ENCODE measurements at places on chromosomes 3 and 15.

DNA sequence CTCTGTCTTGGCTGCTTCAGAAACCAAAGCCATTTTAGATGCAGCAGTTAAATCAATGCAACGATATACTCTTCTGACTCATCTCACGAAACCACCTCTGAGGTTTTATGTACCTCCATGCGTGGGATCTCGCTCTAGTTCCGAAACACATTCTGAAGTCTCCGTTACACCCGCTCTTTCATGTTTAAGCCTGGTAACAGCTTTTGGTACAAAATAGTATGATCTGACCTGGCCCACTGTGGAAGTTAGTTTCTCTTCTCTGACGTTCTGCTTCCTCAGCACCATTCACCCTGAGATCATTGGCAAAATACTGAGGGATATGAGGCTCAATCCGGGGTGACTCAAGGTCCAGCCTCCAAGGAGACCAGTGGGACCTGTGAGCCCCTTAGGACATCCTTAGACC lies 121.9 kb downstream of the TMEM266 start:
- DNase-seq: no peak

DNA sequence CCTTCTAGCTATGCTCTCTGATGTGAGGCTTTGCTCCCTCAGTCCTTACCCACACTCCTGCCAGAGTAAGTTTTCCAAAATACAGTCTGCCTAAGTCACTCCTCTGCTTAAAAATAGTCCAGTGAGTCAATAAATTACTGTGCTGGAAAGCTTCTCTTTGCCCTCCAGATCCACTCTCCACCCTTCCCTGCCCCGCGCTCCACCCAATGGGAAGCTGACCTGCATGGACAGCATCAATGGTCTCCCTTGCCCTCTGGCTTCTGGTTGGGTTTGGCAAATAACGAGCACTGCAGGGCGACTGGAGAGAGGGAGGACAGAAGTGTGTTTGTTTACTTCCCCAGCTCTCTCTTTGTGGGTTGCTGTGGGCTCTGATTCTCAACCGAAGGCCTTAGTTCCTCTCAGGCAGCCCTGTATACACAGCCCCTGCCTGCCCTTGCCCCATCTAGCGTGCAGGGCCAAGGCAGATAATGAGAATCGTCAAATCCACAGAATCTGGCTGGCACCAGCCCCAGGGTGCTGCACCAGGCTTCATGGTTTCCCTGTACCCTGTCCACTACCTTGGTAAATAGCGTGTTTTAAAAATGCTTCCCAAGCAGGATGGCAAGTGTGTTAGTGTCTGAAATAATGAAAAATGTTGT lies 110.4 kb downstream of the ADAMTSL3 start:
- no peak for DNase-seq

DNA sequence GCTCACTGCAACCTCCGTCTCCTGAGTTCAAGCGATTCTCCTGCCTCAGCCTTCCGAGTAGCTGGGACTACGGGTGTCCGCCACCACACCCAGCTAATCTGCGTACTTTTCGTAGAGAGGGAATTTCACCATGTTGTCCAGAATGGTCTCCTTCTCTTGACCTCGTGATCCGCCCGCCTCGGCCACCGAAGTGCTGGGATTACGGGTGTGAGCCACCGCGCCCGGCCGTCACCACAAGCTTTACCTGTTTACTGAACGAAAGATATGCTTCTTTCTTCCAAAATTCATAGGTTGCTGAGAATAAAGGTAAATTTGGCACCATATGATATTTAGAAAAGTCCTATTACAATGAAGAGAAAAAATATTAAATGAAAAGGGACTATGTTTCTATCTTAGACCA lies 333.5 kb upstream of the EPHA6 start:
- DNase-seq: no peak

DNA sequence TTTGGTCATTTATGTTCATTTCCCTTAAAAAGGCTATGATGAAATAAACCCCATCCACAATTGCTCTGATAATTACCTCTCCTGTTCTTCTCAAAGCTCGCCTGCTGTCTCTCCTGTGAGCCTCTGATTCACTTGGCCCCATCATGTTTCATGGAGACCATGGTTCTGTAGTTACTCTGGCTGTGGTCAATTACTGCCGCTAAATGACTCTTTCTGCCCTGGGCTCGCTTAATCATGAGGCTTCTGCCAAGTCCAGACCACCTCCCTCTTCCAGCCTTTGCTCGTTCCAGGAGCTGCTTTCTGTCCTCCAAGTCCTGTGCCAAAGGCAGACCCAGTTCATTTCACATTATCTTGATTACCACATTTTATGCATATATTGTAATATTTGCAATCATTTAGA lies 91.9 kb downstream of the THSD4 start:
- no peak for DNase-seq

- DNase-seq: peak; percentile 72
These were observed 749.1 kb downstream of the ROBO1 start for GRCh38 chr3:79018671-79019136.

DNA sequence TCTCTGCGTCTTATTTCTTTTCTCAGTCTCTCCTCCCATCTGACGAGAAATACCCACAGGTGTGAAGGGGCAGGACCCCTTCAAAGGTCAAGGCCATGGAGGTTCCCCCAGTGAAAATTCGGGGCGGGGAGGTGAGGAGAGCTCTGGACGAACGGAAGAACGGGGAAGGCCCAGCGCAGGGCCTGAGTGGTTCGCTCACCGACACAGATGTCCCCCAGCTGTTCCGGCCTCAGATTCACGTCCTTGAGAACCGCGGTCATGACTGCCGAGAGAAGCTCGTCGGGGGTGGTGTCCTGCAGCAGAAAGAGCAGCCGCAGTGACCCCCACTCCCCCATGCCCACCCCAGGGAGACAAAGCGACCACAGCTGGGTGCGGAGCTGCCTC lies 542 bp downstream of the ACAA1 start:
- DNase-seq: peak; percentile 54

GRCh38 chr15:89874926-89875564 lies 18.7 kb downstream of the AP3S2 start:
- peak; percentile 81 for DNase-seq

GRCh38 chr15:90650117-90650955 lies 66.8 kb upstream of the BLM start:
- DNase-seq: peak; percentile 43

DNA sequence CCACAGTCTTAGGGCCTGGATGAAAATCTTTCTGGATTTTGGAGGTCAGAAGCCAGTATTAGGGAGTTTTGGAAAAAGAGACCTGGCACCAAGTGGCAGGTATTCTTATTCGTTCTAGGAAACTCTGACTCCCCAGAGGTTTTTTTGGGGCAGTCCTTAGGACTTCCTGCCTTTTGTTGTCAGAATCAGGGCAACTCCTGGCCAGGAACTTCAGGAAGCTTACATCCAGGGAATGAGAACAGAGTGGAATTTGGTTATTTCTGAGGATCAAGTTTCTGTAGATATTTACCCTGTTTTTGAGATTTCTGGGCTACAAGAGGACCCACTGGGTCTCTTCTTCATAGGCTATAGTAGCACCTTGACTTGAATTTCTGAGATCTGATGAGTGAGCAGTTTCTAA lies 15.5 kb downstream of the SCN10A start:
- no peak for DNase-seq

- DNase-seq: no peak
These were observed 2.5 kb downstream of the SERPINI1 start for GRCh38 chr3:167738037-167738436.

DNA sequence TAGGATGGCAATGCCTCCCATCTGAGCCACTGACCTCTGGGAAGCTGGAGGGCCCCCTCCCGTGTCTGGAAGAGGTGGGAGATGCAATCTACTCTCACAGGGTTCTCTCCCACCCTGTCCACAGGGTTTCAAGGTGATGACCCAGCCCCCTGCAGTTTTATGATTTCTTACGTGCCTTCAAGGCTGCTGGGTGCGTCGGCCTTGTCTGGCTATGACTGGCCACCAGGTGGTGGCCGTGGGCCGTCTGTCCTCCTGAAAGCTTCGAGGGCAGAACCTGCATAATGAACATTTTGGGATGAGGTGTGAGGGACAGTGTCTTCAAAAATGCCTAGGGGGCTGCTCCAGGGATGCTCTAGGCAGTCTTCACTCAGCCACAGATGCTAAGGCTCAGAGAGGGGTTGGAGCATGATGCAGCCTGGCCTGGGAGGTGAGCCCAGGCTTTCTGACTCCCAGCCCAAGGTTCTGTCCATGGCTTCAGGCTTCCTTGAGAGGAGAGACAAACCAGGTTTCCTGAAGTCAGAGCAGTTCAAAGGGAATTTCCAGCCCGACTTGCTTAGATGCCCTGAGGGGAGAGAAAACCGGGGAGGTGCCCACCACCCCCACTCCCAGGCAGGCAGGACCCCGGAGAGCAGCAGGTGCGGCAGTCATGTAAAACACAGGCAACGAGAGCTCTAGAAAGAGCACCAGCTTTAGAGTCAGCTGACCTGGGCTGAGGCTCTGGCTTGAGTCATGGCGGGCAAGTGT lies 18.7 kb downstream of the ISG20 start:
- DNase-seq: peak; percentile 62

DNA sequence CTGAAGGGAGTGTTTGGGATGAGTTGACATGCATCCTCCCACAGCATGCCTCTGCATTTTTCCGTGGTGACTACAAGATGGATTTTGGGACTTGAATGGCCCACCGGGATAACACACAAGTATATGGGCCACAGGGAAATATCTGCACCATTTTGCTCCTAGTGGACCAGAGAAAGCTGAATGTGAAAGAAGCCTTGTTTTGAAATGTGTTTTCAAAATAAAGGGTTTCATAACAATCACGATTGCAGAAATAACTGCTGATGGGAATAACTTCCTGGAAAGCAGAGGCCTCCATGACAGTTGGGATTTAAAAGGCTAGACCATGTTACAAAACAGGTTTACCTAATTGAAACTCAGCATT lies 77.5 kb upstream of the PRR23C start:
- DNase-seq: peak; percentile 56

DNA sequence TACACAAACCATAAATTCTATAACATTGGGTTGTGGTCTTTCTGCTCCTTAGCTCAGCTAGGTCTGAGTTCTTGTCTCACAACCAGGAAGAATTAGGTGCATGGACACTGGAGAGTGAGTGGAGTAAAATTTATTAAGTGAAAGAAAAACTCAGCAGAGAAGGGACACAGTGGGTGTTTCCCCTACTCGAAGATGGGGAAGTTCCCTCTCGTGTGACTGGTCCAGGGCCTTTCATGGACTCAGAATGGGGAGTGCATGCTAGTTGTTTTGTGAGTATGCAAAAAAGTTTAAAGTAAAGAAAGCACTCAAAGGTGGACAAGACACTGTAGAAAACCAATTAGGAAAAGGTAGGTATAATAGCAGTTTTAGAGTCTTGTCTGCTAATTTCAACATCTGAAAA lies 215.5 kb upstream of the RORA start:
- no peak for DNase-seq

- peak; percentile 69 for DNase-seq
These were observed 51.0 kb downstream of the ZDHHC19 start for GRCh38 chr3:196159952-196160804.

DNA sequence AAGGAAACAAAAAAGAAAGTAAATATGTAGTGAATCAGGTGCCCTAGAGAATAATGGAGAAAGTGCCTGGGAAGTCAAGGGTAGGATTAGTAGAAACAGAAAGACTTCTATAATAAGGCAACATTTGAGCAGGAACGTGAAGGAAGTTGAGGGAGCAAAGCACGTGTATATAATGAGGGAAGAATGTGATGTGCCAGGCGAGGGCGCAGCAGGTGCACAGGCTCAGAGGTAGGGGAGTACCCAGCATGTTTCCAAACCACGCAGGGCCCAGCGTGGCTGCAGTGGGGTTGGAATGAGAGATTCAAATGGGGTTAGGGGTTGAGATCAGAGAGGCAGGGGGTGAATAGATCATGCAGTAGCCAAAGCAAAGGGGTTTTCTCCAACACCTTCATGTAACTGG lies 91.9 kb upstream of the VGLL4 start:
- DNase-seq: no peak

DNA sequence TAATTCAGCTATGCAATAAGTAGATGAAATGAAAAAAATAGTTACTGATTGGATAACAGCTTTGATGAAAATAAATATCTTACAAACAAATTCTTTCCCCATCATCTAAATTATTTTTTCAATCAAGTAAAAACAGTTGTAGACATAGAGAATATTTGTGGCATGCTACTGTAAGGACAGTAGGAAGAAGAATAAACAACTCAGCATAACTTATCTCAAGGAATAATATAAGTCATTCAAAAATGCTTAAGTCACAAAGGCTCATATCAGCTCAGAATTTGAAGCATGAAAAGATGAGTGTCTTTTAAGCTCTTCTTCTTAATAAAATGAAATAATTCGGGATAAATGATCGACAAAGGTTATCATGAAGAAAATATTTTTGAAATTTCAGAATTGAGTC lies 1029.0 kb downstream of the ROBO1 start:
- no peak for DNase-seq

- no peak for DNase-seq
These were observed 6.8 kb upstream of the QARS1 start for GRCh38 chr3:49111347-49111746.

GRCh38 chr3:45689787-45690145 lies 570 bp downstream of the SACM1L start:
- DNase-seq: no peak

DNA sequence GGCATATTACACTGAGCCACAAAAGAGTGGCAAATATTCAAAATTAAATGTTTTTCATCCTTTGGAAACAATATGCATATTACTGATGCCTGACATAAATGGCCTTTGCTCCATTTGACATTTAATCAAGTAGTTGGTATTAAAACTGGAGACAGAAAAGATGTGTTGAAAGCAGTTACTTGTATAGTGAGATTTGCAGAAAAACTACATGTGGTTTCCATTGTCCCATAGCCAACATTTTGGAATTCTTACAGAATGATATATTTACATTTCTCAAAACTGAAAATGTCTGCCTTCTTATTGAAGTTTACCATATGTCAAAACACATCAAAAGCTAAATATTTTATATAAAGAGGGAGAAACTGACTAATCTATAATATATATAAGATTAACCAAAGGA lies 21.6 kb downstream of the SHOX2 start:
- no peak for DNase-seq

GRCh38 chr3:28915741-28916500 lies 364.9 kb upstream of the RBMS3 start:
- peak; percentile 78 for DNase-seq

- no peak for DNase-seq
These were observed 603.7 kb upstream of the CFAP20DC start for GRCh38 chr3:59653405-59654122.

GRCh38 chr3:57966829-57967228 lies 41.4 kb upstream of the FLNB start:
- DNase-seq: no peak

DNA sequence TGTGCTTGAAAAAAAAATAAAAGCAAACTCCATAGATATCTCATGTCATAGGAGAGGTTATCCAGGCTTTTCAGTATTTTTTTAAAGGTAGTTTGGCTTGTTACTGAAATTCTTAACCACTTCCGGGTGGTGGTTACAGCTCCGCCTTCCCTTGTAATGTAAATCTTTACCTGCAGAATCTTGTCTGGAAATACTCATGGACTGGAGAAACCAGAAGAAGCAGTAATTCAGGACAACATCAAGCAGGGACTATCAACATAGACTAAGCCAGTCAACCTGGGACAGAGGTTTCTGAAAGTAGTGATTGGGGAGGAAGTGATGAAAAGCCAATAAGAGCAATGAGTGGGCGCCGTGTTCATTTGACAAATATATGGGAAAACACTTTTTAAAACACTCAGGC lies 78.9 kb upstream of the SKOR1 start:
- no peak for DNase-seq
